ENCODE measurements at places on chromosomes 7 and 10.

- DNase-seq, result no peak
Observed at GRCh38 chr10:49768329-49768728, 6.2 kb upstream of the OGDHL start.

- DNase-seq, result no peak
Observed at GRCh38 chr7:105245398-105246114, 143.2 kb downstream of the SRPK2 start.

DNA sequence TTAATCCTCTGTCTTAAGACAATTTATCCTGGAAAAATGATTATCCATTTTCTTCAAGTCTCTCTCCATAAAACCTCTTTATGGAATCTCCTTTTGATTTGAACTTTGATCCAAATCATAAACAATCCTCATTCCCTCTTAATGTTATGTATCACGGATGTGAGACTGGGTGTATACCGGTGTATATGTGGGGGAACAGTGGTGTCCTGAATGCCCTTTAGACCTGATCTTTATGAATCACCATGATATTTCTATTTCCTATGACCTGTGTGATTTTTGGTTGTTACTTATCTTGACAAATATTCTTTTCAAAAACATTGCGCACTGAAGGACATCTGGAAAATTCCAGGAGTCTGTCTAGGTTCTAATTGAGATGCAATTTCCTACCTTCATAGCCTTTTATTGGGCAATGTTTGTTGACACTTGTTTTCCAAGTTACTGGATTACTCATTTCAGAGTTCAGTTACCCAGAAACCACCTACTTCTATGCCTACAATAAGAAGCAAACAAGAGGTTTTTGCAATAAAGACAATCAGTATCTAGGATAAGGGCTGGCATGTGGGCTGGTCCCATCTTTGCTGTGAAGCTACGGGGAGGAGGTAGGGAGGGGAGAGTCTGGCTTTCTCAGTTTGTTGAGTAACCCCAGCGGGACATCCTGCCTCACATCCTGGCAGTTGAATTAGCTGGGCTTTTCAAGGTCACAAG, 190.4 kb downstream of the CTTNBP2 start:
- DNase-seq, result no peak

- no peak for DNase-seq
Observed at GRCh38 chr10:123506455-123506854, 159.7 kb upstream of the GPR26 start.

DNA sequence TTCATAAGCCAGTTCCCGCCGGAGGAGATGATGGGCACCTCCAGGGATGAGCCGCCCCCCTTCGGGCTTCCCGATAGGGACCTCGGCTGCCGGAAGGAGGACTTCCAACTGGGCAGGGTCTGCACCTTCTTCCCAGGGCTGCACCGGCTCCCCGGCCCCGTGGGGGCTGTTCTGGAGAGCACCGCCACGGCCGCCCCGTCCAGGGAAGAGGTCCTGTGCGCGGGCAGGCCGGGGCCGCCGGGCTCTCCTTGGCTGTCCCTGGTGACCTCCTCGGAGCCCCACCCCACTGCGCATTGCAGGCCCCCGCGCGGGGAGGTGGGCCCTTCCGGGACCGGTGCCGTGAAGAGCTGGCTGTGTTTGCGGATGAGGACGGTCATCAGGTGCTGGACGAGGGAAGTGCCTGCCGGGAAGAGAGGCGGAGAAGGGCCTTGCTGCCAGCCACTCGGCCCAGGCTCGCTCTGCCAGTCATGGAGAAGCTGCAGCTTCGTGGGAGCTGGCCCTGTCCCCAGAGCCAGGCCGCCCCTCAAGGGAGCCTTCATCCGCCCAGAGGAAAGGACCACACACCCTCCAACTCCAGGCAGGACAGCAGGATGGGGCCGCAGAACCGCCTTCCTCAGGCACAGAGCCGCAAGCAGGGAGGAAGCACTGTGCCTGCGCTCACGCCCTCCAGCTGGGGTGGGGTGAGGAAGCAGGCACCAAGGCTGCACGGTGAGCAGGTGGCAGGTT, 144.4 kb downstream of the MAPK8 start:
- no peak for DNase-seq

GRCh38 chr10:77936697-77937567, 10.4 kb upstream of the DLG5 start:
- DNase-seq, result no peak

GRCh38 chr10:125880719-125881118, 373 bp downstream of the DHX32 start:
- DNase-seq, result no peak

GRCh38 chr7:73830681-73831583, at the start of gene CLDN4:
Gene CLDN4, plus strand, starts transcription at chr7:73830996. Its CDS starts 206 bp downstream, at chr7:73831202.
- no peak for DNase-seq

GRCh38 chr7:4245135-4245865, 436.8 kb upstream of the FOXK1 start:
- no peak for DNase-seq

- DNase-seq, result no peak
Observed at GRCh38 chr10:46273506-46274477, 13.0 kb upstream of the ANTXRL start.

DNA sequence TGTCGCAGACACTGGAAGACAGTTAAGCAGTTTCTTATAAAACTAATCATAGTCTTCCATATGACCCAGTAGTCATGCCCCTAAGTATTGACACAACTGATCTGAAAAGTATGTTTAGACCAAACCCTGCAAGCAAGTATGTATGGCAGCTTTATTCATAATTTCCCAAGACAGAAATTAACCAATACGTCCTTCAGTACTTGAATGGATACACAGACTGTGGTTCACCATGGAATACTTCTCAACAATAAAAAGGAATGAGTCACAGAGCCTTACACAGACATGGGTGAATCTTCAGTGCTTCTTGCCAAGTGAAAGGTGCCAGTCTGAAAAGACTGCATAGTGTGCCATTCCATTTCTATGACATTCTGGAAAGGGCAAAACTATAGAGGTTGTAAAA, 50.2 kb upstream of the AKR1E2 start:
- no peak for DNase-seq

GRCh38 chr10:101644002-101644401, 51.0 kb downstream of the FBXW4 start:
- no peak for DNase-seq

DNA sequence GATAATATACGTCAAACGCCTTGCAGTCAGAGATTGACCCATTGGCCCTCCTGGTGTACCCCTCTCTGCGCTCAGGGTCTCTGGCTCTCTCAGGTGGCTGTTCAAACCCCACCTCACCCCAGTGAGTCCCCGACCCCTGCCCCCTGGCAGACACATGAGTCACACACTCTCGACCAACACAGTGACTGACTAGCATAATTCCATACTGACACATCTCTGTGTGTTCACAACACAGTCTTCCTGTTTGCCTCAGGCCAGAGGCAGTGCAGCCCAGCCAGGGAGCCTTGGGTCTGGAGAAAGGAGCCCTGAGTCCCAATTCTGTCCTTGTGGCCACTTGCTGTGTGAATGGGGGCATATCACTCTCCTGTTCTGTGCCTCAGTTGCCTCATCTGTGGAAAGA, 40.1 kb downstream of the PALD1 start:
- no peak for DNase-seq

DNA sequence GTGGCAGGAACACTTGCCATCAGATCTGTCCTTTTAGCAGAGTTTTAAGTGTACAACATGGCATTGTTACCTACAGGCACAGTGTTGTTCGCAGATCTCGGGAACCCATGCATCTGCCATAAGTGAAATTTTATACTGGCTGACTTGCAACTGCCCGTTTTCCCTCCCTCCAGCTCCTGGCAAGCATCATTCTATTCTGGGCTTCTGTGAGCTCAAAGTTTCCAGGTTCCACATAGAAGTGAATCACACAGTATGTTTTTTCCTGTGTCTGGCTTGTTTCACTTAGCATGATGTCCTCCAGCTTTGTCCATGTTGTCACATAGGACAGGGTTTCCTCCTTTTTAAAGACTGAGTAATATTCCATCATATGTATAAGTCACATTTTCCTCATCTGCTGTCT, 56.6 kb downstream of the C10orf143 start:
- DNase-seq, result no peak

DNA sequence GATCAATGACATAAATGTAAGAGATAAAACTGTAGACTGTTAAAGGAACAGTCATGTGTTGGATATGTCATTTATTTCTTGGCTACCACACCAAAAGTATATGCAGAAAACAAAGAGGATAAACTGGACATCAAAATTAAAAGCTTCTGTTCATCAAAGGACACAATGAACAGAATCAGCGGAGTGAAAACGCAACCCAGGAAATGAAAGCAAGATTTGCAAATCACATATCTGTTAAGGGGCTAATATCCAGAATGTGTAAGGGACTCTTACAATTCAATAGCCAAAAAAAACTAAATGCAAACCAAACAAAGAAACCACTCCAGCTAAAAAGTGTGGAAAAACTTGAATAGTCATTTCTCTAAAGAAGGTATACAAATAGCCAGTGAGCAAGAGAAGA, 164.3 kb downstream of the ZMYND11 start:
- no peak for DNase-seq

DNA sequence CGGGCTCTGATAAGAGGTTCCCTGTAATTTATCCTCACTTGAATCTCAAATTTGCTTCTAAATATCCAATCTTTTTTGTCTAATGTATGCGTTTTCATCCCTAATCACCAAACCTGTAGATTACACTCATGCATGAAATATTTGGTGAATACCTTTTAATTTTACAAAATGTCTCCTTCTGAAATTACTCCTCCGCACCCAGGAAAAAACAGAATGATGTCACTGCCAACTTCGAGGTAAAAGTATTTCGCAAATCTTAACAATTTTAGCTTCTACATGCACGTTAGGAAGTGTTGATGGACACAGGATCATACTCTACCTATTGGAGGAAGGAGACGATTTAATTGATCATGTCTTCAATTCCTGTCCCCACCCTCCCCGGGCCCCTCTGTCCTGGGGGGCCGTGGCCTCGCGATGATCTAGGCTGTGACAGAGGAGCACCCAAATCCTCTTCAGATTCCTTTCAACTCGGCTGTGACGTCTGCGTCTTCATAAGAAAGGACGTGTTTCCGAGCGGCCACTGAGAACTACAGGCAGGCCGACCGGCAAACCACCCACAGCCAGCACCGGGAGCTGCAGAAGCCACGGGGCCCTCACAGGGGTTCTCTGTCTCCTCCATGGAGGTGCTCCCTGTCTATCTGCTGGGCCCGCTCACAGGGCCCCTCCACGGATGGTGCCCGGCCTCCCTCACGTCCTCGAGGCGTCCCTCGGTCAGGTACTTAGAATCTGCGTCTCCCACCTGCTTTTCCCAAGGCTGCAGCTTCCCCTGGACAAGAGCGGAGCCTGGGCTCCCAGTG, 8.7 kb upstream of the FAM20C start:
- no peak for DNase-seq

DNA sequence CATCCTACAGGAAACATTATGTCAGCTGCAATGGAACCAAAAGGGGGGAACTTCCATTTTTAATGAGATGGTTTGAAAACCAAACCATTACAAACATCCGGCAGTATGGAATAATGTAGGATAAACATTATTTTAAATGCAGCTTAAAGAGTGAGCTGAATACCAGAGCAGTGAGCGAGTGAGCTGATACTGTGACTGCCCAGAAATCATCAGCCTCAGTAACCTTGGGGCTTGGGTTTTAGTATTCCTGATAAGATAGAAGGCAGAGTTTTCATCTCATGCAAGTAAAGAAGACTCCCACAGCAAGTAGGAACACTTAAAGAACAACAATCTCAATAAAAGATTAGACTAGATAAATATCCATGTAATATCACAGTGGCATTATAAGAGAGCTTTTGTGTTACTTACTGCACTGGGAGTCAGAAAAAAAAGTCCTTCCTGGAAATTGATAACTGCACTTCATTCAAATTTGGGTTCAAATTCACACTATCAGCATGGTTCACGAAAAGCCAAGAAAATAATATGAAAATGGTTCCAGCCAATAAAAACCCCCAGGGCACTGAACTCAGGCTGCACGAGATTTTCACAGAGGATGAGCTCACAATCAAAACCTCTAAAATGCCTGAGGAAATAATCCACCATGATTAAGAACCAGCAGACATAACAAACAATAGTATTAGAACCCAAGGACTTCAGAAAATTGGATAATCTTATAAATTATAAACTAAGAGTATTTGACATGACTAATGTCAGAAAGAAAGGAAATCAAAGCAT, 115.7 kb downstream of the MTPAP start:
- DNase-seq, result no peak

DNA sequence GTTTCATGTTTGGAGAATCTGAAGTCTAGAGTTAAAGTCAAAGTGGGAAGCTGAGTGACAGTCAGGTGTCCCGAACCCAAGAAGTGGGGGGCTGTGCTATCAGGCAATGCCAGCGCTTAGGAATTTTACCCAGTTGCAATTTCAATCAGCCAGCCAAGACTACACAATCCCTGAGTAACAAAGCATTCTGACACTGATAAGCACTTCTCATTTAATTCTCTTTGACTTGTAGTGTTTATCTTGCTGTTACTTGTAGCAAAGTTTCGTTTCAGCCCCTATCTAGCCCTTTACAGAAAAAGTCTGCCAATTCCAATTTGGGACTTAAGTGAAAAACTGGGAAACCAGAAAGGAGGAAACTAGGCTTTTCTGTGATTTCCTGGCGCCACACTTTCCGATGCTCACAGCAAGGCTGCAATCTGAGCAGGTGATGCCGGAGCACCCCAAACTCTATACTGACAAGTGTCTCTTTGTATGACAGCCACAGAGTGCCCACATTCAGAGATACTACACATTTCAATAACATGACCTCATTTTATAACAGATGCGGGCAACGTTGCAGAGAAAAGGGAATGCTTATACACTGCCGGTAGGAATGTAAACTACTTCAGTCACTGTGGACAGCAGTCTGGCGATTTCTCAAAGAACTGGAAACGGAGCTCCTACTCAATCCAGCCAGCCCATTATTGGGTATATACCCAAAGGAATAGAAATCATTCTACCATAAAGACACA, 61.0 kb downstream of the ITIH5 start:
- no peak for DNase-seq

- DNase-seq, result no peak
Observed at GRCh38 chr10:132774902-132775863, 10.8 kb downstream of the NKX6-2 start.

- DNase-seq, result no peak
Observed at GRCh38 chr10:127254276-127254675, 57.9 kb upstream of the INSYN2A start.

- no peak for DNase-seq
Observed at GRCh38 chr7:132752431-132752830, 176.2 kb upstream of the PLXNA4 start.

- no peak for DNase-seq
Observed at GRCh38 chr10:112918771-112919170, 31.3 kb upstream of the TCF7L2 start.

GRCh38 chr7:12370249-12370648, 33.4 kb downstream of the VWDE start:
- DNase-seq, result no peak

- DNase-seq, result no peak
Observed at GRCh38 chr7:153415632-153416031, 636.6 kb upstream of the DPP6 start.

- DNase-seq, result no peak
Observed at GRCh38 chr7:145360511-145361100, 524.8 kb upstream of the TPK1 start.

DNA sequence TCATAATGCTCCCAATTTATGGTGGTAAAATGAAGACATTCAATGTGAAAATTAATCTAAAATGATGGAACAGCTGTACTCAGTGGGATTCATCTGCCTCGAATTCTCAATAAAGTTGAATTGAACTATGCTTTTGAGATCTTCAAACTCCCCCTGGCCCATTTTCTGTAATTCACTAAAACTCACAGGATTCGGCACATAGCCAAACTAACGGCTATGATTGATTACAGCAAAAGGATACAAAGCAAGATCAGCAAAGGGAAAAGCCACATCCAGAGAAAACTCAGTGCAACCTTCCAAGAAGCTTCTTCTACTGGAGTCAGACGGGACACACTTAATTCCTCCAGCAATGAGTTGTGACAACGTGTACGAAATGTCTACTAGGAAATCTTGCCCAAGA, 307.5 kb downstream of the CNTNAP2 start:
- DNase-seq, result no peak
